Hematopoietic multipotent progenitor cell treated with erythropoietin and hydrocortisone succinate and interleukin-3 and kit ligand, for 8 days (in vitro differentiated cells): ENCODE measurements at places on chromosomes 11 and 22.
A peak's percentile ranks its signal among the peaks of the same experiment; 100 is the strongest.

- DNase-seq: no peak
These were observed 12.5 kb upstream of the FADS3 start for GRCh38 chr11:61903845-61904244.

DNA sequence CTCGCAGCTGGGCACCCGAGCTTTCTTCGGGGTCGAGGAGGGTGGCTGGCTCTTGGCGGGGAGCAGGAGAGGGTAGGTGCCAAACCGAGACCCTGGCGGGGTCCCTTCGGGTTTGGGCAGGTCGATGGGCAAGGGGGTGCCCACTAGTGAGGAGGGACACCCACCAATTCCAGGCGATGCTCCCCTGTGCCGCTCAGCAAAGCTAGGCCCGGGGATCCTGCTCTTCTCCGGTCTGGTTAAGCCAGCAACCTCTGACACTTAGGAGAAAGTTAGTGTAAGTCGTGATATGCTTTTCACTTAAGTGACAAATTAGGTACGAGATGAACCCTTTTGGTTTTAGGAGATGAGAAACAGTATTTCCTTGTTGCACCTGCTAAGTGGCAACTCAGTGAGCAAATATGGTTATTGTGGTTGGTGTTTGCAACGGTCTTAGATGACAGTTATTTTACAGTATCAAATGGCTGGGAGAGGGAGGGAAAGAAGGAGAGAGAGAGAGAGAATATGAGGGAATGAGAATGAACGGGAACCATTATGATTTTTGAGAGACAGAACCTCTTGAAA is 565 bp downstream of the NUCB2 start:
- DNase-seq: peak; percentile 81

DNA sequence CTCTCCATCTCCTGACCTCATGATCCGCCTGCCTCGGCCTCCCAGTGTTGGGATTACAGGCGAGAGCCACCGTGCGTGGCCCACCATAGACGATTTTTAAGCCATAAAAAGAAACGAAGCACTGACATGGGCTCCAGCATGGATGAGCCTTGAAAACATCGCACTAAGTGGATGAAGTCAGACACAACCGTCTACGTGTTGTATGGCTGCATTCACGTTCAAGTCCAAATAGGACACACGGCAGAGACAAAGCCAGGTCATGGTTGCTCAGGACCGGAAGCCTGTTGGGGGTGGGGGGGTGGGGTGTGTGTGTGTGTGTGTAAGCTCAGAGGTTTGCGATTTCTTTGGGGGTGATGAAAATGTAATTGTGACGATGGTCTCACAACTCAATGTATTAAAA is 10.0 kb downstream of the RRP7A start:
- no peak for DNase-seq

GRCh38 chr11:45769960-45770359 is 35.0 kb upstream of the SLC35C1 start:
- DNase-seq: no peak

DNA sequence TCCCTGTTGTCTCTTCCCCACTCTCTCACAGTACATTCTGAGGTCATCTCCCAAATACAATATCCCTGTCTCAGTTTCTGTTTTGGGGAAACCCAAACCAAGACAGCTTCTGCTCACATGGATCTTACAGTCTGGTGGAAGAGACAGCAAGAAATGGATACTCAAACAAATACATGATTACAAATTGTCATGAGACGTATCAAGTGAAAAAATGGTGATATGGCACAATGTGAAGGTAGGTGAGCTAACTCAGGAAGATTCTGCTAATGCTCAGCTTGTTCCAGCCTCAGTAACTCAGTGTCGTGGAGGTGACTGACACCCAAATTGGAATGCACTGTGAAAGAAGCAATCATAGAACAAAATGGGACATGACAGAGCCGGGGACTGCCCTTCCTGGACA is 68.3 kb downstream of the CHST1 start:
- DNase-seq: no peak

DNA sequence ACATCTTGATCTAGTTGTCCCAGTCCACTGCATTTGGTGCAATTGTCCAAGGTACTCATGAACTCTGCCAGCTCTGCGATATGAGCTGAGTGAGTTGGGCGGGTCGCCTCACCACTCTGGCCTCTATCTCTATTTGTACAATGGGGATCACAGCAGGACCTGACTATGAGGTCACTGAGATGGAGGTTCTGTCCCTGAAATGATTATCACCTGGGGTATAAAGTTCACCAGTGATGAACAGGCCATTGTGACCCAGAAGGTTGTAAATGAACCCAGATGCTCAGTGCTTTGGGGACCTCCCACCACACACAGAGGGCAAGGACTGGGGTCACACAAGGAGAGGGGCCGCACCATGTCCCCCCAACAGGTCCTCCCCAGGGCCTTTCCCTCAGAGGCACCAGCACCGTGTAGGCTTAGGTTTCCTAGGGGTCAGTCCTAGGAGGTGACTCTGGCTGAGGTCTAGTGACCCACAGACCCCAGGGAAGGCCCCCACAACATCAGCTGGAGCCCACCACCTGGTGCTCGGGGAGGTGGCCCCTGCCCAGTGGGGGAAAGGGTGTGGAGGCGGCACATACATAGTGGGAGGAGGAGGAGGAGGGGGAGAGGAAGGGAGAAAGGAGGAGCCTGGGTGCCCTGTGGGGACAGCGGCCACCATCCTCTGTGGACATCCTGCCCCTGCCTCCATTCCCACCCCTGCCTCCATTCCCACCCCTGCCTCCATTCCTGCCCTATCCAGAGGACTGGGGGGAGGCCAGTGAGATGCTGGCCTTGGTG is 25.0 kb upstream of the IGLL1 start:
- no peak for DNase-seq

- no peak for DNase-seq
These were observed 1051.2 kb downstream of the TBC1D22A start for GRCh38 chr22:47813661-47814060.

DNA sequence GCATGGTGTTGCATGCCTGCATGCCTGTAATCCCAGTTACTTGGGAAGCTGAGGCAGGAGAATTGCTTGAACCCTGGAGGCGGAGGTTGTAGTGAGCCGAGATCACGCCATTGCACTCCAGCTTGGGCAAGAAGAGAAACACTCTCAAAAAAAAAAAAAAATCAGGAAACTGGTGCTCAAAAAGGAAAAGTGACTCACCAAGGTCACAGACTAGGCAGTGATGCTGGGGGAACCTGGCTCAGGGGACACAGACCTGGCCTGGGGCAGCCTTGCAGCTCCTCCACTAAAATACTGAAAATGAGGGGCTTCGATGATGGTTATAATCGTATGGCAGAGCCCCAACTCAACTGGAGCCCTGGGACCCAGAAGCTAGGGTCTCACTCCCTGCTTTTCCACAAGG is 8.1 kb upstream of the SLC35E4 start:
- DNase-seq: no peak

DNA sequence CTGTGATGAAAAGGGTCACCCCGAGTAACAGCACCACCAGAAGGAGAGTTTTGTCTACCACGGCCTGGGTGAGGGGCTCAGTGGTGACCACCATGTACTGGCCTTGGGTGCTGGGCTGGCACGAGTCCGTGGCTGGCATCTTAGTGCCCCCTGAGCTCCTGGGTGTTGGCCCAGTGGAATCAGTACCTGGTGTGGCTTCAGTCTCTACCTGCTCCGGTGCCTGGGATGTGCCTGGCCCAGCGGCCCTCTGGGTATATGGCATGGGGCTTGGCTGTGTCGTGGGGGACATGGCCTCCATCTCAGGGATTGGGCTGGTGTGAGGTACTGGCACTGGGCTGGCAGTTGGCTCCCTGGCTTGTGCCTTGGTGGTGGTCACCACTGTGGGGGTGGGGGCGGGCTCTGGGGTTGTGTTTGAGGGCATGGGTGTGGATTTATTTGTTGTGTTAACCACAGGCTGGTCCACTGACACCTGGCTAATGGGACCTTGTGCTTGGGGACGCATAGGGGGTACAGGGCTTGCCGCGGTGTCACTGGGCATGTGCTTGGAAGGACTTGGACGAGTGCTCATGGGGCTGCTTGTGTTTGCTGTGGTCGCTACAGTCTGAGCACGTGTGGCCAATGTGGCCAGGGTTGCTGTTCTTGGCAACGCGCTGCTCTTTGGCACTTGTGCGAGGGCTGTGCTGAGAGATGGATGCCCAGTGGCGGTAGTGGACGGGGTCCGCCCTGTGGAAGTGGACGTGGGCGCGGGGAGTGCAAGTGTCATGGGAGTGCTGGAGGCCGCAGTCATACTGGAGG is 9.8 kb downstream of the C11orf24 start:
- no peak for DNase-seq

DNA sequence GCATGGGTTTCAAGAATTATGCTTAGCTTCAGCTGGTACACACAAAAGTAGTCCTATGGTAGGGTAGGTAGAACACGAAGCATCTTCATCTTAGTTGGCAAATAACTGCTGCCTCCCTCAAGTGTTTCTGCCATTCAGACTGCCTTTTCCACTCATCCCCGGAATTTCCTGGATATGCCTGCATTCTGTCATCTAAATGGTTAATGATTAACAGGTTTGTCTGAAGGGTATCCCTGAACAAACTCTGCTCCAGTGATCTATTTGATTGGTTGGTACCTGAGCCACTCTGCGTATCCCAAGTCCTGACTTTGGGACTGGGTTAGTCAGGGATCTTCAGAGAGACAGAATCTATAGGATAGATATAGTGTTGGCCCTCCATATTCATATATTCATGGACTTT is 272.3 kb upstream of the RAG2 start:
- no peak for DNase-seq

DNA sequence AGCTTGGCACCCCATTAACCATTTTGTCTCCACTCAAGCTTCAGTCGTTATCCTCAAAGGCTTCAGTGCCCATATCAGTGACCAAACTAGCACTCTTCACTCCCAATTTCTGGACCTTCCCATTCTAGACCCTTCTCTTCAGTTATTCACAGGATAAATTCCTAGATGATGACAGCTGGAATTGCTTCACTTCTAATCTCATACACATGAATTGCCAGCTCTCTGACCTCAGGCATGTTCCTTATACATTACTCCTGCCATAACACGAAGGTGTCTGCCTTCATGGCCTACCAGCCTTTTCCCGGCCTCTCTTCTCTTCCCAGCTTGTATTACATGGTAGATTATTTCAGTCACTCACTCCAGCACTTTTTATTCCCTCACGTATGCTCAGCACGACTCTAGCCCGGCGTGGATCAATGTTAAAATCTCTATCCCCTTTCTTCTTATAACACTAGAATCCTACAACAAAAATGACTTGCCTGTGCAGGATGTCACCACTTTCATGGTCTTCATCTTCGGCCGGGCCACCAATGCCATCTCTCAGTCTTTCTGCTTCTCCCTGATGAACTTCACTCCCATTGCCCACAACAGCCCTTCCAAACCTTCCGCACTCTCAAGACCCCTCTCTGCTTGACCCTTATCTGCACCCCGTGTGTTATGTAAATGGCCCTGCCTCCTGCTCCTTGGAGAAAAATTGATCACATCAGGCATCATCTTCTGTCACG is 36.9 kb downstream of the EIF3F start:
- DNase-seq: no peak

GRCh38 chr11:8167796-8168195 is 1.0 kb downstream of the RIC3 start:
- no peak for DNase-seq

DNA sequence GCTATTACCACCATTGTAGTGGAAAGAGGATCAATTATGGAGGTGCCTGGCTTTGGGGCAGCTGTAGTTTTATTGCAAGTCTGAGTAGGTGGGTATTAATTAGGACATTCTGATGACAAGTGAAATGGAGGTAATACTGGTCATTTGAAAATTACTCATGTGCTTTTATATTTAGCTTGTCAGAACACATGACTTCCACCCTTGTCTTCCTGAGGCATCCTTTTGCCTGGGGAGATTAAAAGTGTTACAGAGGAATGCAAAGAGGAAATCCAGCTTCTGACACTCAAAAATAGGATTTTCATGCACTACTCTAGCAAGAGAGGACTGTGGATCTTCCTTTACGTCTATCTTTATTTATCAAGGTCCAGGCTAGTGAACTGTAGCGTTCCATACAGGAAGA is 44.7 kb upstream of the CAPRIN1 start:
- DNase-seq: no peak

DNA sequence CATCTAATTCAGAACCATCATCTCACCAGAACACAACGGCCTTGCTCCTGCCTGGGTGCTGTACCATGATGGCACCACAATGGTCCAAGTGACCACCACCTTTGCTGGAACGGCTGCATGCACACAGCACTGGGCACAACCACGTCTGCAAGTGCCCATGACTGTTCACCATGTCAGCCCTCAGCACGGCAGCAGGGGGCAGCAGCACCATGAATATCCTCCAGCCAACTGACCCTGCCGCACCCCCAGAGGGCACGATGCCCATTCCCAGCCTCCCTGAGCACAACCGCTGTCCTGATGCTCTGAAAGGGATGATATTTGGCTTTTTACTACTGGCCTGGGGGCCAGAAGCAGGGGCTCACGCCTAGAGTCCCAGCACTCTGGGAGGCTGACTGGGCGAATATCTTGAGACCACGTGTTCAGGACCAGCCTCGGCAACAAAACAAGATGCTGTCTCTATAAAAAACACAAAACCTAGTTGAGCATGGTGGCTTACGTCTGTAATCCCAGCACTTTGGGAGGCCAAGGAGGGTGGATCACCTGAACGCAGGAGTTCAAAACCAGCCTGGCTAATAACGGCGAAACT is 25.7 kb downstream of the DRD4 start:
- peak; percentile 61 for DNase-seq

DNA sequence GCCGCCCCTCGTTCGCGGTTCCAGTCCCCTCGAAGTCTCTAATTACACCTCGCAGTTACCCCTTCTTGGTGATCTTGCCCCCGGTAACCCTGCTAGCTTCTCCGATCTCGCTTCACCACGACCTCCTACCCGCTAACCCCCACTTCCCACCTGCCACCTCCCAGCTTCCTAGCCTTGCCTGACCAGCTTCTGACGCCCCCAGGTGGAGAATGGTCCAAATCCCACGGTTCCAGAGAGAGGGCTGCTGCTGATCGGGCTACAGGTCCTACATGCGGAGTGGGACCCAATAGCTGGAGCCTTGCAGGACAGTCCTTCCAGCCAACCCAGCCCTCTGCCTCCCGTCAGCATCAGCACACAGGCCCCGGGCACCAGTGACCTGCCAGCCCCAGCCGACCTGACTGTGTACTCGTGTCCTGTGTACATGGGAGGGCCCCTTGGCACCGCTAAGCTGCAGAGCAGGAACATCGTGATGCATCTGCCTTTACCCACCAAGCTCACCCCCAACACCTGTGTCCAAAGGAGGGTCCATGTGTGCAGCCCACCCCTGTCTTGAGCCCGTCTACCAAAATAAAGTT is 31.9 kb downstream of the RRP8 start:
- DNase-seq: no peak

- DNase-seq: no peak
These were observed 5.6 kb downstream of the SLC29A2 start for GRCh38 chr11:66365711-66366619.

GRCh38 chr11:71300187-71300586 is 47.8 kb upstream of the SHANK2 start:
- DNase-seq: no peak
